ENCODE measurements at places on chromosomes 4 and X.

- DNase-seq = no peak
Measured at GRCh38 chr4:2867758-2868491, 24.3 kb downstream of the ADD1 start.

DNA sequence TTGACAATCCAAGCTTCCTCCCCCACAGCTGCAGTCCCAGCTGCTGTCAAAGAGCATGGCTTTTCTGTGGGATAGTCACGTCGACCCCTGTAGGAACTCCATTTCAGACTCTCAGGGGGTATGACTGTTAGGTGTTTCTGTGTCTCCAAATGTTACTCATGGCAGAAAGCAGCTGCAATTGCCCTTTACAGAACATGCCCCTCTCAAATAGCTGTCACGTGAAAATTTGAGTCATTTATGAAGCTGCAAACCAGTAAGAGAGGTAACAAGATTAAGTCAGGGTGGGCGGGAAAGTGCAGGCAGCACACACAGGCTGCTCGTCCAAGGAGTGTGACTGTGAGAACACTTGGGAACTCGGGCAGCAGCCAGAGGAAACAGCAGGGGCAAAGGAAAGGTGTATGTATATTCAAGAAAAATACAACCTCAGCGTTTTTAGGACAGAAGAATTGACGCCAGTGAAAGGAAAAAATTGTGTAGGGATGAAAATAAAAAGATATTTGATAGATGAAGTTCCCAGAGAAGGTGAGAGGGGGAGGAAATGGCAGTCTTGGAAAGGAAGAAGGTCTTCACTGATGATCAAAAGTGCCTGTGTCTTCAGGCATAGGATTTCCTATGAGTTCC is 66.5 kb upstream of the TMEM184C start:
- no peak for DNase-seq

DNA sequence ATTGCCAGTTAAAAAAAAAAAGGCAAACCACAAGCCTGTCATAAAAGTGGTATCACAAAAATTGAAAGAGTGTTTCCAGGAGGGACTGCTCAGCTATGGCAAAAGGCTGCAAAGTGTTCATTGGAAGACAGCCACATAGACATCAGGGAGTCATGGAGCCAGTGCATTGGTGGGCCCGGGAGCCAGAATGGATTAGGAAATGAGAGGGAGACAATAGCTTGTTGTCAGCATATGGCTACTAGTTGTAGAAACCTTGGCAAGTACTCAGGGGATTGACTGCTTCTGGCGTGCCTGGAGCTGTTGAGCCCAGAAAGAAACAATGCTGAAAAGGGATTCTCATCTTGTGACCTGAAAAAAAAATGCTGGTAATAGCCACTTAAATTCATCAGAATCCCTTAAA is 5.0 kb downstream of the GAR1 start:
- no peak for DNase-seq

- no peak for DNase-seq
Measured at GRCh38 chrX:16639966-16640365, 10.0 kb upstream of the S100G start.

DNA sequence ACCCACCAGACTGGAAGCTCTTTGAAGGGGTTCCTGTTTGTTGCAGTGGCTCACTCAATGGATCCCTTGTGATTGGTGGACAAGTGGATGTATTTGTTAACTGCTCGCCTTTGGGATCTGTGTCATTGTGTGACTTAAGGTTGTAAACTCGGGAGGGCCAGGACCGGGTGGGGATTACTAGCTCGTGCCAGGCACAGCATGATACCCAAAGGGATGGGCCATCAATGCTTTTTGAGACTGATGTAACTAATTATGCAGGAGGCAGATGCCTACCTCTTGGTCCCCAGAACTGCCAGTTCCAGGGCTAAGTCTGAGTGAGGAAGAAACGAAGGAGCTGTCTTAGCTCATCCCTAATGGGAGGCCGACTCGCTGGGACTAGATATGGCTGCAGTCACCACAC is 27.7 kb downstream of the UTP14A start:
- no peak for DNase-seq

DNA sequence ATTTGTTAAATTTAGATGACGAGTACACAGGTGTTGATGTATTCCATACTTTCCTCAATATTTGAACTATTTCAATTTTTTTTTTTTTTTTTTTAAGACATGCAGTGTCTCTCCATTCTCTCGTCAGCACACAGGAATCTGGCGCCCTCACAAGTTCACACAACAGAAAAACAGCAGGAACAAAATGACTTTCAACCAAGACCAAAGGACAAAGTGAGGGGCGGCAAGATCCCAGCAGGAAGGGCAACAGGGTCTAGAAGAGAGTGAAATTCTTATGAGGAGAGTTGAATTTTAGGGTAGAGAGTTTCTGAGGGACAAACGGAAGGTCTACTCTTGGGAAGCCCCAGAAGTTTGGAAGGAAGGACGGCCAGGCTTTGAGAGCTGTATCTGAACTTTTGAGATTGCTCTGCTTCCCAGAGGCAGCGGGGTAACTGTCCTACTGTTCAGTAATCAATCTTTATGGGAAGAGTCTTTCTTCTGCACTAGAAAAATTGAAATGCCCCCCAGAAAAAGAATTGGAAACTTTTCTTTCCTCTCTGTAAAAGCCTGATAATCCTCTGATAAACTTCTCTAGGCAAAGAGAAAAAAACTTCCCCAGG is 760.2 kb downstream of the RAB28 start:
- no peak for DNase-seq

GRCh38 chrX:23887451-23887850 is 20.3 kb downstream of the APOO start:
- no peak for DNase-seq

DNA sequence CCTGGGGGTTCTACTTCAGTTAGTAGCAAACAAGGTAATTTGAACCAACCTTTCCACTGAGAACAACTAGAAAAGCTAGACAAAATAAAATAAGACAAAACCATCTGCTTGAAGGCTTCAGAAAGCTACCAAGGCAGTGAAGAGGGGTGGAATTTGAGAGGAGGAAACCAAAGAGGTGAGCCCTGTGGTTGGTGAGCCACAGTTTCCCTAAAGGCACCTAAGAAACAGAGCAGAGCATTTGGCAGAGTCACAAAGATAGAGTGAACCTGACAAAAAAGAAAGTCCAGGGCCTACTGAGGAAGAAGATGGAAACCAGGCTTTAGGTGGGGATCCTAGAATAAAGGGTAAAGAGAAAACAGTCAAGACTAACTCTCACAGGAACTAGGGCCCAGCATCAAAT is 44.3 kb downstream of the CHST7 start:
- DNase-seq = no peak

- no peak for DNase-seq
Measured at GRCh38 chr4:67926485-67926884, 36.8 kb downstream of the TMPRSS11A start.

DNA sequence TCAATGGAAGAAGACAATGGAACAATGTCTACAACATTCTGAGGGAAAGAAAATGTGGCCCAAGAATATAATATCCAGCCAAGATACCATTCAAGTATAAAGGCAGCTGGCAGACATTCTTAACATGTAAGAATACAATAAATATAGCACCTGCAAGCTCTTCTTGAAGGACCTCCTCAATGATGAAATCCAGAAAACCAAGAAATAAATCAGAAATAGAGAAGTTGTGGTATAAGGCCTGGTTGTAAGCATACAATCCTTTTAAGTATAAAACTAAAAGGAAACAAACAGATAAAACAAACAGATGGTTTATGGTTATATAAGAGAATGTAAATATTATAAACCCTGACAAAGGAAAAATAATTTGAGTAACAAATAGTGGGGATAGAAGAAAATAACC is 33.4 kb downstream of the SYTL4 start:
- DNase-seq = no peak

- no peak for DNase-seq
Measured at GRCh38 chr4:113336556-113336955, 287.1 kb downstream of the ANK2 start.

DNA sequence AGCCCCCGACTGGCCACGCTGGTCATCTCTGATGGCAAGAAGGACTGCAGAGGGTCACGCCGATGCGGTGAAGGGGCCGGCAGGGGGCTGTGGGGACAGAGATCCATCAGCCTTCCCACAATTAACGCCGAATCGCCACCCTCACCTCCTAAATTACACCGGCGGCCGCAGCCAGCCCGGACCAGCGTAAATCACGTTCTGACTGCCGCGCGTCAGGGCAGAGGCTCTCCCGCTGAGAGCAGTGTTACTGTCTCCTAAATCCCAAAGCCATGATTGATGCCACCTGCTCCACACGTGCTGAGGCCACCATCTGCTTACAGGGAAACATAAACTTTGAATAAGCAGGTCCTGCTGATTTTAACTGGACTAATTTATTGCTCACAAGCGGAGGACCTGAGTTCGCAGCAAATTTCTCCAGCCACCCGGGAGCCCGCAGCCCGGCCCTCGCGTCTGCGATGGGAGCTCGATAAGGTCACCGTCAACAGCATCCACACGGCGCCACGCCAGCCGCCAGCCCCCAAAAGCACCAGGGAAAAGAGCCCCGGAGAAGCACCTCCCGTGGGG is 127.3 kb upstream of the NKX1-1 start:
- DNase-seq = no peak

DNA sequence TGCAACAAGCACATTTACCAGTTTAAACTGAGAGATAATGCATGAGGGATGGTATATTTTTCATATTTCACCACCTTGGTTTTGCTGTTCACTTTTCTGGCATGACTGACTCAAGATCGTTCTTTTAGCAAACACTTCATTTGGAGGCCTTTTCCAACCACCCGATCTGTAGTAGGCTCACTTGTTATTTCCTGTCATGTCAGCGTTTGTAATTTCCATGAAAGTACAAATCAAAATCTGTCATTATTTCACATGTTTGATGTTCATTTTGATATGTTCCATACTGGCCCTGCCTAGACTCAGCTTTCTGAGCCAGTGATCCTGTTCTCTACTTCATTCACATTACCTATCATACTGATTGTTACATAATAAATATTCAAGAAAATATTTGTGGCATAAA is 1888.3 kb upstream of the PCDH7 start:
- no peak for DNase-seq

DNA sequence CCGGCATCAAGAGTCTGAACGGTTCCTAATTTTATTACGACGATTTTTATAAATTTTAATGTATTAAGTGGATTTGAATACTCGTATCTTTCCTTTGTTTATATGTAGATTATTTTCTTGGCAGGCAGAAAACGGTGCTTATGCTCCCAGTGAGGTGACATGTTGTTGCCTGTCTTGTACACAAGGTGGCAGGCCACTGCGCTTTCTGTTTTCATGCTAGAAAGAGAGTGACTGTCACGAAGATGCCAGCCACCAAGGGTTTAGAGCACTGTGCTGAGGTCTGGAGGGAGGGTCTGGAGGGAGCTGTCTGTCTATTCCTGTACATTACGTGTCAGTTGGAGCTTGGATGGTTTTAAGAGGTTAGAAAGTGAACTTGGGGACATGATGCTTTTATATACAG is 87.7 kb downstream of the SHROOM2 start:
- no peak for DNase-seq

DNA sequence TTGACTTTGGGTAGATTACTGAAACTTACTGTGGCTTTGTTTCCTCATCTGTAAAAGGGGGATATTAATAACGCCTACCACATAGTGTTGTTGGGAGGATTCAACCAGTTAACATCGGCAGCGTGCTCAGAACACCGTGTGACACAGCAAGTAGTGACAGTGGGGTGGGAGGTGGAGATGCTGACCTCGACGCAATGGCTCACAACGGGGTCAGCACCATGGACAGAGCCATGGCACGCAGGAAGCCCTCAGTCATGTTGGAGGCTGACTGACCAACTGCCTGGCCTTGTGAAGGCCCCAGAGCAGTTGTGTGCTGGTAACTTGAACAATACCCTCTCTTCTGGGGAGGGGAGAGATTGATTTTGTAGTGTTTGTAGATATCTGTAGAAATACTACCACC is 93.2 kb downstream of the WFS1 start:
- no peak for DNase-seq

DNA sequence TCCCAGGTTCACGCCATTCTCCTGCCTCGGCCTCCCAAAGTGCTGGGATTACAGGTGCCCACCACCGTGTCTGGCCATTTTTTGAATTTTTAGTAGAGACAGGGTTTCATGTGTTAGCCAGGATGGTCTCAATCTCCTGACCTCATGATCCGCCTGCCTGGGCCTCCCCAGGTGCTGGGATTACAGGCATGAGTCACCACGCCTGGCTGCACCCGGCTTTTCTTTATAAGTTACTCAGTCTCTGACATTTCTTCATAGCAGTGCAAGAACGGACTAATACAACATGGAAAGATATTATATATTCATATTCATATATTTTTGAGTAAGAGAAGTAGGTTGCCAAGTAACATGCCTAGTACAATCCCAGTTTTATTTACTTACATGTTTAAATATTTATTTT is 22.9 kb downstream of the SHROOM3 start:
- no peak for DNase-seq

DNA sequence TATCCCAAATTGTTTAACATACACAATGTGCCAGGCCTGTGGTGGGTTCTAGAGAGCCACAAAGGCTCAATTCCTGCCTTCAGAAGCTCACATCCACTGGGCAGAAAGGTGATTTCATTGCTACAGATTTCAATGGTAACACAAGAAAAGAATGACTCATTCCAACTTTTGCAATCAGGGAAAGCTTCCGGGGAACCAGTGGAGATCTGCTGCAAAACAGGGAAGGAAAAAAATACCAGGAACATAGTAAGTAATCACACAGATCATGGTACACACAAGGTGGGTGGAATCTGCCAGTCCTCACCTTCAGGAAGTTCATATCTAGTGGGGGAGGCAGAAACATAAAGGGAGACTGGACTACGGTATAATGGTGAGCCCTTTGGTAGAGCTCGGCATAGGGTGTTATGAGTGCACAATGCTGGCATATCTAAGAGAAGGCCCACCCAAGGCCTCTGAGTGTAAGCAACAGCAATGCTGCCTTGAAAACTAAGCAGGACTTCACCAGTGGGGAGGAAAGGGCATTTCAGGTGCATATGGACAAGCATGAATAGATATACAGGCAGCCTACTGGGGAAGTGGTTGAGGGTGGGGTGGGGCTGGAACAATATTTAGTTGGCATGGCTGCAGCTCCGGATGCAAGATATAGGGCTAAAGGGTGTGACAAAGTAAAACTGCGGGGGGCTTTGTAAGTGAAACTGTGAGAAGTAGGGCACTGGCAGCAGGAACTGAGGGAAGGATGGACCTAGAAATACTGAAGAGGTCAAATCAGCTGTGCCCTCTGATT is 24.2 kb downstream of the GPRIN3 start:
- no peak for DNase-seq

DNA sequence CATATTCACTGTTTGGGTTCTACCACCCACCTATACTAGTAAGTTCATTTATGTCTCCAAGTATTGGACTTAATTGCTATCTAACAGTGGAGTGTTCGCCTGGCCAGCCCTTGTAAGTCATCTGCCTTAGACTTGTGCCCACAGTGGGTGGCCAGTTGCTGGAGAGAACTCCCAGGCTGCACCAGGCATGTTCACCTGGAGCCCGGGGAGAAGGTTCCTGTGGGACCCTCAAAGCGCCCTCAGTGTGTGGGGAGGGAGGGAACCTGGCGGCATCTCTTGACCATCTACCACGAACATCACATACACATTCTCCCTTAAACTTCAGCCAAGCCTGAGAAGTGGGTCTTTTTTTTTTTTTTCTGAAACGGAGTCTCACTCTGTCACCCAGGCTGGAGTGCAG is 138.1 kb downstream of the CPZ start:
- DNase-seq = no peak
